ENCODE measurements at places on chromosomes 2 and 18.

- no peak for DNase-seq
Observed at GRCh38 chr18:58579561-58580047, 49.3 kb downstream of the ALPK2 start.

GRCh38 chr2:219109471-219109870, 48.8 kb upstream of the IHH start:
- peak; percentile 86 for DNase-seq

GRCh38 chr2:97699765-97700444, 13.5 kb upstream of the ZAP70 start:
- peak; percentile 71 for DNase-seq

DNA sequence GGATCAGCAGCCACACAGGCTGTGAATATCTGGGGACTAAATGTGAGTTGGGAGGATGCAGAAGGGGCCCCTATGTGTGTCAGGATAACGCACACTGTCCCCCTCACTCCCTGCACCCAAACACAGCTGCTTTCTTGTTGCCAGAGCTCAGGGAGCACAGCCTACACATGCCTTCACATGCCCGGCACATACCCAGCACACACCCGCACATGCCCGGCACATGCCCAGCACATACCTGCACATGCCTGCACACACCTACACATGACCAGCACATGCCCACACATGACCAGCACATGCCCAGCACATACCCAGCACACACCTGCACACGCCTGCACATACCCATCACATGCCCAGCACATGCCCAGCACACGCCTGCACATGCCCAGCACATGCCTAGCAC, 75.6 kb downstream of the TPO start:
- no peak for DNase-seq

DNA sequence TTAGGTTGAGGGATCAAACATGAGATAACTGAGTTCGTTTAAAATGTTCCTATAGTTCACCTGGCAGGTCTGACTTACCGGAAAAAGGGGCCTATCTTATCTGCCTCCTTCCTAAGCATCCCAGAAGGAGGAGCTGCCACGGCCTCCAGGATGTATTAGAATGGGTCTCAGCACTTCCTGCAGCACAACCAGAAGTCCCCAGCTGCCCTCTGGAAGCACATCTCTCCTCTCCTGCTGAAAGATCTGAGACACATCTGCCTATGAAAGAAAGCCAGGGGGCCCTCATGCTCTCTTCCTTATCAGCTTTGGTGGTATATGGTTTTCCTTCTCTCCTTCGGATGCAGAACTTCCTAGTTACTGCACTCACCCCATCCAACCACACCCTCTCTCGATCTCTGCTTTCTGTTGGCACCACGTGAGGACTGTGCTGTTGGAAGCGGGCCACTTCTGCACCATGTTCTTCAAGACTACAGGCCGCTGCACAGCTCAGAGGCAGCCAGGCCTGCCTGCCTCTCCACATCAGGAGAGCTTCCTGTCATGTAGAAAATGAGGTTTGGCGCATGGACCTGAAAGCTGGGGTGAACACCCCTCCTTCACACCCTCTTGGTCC, 6.5 kb downstream of the IGFBP5 start:
- no peak for DNase-seq

DNA sequence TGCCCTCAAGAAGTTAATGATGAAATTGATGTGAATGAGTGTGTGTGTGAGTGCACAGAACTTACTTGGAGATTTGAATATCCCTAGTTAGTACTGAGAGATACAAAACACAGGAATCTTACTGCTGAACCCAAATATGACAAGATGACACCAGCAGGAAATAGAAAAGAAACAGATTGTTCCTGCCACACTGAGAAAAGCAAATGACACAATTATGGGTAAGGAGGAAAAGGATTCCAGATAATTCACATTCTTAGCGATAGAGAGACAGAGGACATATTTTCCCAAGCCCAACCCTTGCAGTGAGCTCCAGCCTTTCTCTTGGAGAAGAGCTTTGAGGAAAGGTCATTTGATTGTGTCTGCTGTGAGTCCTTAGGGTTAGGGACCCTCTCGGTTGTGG, 105.7 kb upstream of the SMIM21 start:
- DNase-seq: no peak

DNA sequence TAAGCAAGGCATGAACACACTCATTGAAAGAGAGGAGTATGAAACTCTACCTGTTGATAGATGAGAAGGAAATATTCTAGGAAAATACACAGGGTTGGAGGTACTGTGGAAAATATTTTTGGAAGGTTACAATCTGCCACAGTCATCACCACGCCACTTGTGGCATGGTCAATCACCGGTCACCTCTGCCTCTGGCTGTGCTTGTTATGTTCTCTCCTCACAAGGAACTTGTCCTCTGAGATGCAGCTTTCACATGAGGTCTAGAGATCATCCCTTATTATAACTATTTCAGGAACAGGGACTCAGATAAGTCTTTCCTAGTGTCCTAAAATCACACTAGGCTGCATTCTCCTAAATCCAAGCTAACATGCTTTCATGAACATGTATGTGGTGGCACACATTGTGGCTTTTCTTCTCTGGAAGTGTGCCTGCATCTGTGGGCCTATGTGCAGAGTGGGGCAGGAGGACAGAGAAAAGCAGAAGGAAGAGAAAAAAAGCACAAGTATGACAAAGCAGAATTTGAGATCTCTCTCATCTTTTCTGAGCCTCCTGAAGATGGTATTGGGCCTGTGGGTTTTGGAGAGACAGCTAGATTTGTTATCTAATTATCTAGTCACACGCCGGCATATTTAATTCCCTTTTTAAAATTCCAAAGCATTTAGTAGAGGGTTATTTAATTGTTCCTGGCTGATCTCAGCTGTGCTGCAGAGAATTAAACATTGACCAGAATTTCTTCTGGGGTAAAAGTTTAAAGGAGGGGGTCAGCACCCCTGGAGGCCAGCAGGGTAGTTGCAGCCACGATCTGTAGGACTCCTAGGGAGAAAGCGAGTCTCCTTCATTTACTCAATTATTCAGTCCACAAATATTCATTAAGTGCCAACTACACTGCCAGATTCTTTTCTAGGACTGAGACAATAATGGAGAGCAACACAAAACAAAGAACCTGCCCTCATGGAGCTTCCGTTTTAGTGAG, 294.6 kb downstream of the RDH14 start:
- DNase-seq: no peak

DNA sequence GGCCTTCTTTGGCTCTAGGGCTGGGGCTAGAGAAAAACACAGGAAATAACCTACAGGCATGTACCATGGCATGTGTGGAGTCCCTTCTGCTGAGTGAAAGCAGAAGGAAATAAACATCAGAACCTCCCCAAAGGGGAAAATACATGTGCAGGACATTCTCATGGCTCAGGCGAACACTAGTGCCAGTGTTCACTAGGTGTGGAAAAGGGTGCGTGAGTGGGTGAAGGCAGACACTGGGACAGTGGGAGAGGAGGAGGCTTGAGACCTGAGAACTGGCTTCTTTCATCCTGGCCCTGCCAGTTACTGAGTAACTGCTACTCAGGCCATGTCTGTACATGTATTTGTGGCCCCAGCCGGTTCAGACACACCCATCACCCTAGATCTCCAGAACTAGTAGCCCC, 268.2 kb downstream of the PRKCE start:
- DNase-seq: no peak

DNA sequence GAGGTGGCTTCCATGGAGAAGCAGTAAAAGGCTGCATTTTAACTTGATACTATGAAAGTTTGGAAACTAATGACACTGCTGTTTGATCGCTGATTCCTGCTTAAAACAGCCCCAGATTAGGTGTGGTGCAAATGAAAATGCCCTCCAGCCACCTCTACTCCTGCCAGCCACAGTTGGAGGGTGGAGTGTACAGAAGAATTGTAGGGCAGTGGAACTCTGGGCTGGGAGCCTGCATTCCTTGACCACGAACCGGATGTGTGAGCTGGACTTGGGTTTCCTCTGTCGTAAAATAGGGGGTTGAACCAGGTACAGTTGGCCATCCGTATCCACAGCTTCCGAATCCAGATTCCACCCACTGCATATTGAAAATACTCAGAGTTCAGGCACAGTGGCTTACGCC, 84.6 kb upstream of the RFX8 start:
- DNase-seq: no peak

- DNase-seq: peak; percentile 49
Observed at GRCh38 chr2:28544405-28544921, 48.6 kb downstream of the PLB1 start.

DNA sequence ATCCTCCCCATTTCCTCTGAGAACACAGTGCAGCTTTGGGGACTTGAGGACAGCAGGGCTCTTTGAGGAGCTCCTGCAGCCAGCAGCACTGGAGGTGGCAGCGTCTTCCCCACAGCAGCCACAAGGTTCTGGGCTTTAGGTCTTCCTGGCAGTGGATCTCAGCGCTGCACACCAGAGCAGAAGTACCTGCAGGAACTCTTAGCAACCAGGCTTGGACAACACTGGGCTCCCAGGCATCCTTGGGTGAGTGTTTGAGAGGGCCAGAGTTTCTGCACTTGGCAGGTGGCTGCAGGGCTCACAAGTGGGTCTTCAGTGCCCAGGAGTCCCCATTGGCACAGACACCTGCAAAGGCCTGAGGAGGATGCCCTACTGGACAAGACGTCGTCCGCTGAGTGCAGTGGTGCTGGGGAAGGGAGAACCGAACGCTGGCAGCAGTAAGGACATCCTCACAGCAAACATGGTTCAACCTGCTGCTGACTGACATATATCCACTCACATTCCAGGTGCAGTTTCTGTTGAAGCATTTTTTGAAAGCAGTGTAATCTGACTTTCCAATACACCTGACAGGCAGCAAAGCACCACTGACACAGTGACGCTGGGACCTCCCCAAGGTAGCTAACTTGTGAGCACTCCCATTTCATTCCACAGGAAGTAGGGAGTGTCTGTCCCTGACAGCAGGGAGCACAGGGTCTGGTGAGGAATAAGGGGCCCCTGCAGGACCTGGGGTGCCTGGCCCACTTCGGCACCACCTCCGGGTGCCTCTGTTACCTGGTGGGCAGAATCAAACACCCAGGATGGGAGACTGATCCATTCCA, 149.9 kb upstream of the COPS8 start:
- DNase-seq: no peak

DNA sequence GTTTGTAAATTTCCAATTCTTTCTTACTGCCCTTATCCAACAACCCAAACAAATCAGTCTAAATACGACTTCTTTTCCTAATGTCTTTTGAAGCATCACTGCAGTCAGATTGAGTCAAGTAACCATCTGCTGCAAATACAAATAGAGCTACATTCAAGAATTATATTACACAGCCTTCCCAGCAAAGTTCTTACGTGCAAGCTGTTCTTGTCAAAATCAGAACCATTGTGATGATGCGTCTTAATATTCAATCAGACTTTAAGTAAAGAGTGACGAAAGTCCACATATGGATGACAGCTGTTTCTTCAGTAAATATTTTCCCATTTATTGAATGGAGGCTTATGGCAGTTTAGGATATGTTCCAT, 943.8 kb downstream of the LRP1B start:
- DNase-seq: no peak

DNA sequence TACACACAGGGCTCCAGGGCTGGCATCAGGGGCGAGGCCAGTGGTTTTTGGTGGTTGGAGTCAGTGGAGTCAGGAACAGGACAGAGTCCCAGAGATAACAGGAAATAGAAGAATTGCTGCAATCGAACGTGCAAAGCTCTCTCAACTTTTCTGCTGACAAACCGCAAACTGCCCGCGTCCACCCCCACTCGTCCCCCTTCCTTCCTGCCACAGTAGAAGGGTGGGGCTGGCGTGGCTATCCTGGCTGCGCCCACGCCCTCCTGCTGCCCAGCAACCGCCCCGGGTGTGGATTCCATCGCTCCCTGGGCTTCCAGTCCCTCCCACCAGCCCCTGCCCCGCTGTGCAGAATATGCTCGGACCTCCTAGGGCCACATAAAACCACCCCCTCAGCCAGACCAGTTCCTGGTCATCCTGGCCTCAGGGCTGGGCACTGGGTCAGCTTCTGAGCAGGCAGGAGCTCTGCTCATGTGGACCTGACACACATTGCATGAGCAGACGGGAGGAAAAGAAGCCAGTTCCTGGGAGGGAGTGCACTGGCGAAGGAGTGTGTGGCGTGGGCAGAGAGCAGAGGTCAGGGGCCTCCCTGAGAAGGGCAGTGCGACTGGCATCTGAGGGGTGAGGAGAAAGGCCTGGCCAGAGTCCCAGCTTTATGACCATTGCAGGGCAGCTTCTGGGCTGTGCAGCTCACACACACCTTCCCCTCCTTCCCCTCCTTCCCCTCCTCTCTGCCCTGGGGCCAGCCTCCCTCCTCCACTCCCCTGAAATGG, 85.4 kb upstream of the ATG16L1 start:
- peak; percentile 64 for DNase-seq

DNA sequence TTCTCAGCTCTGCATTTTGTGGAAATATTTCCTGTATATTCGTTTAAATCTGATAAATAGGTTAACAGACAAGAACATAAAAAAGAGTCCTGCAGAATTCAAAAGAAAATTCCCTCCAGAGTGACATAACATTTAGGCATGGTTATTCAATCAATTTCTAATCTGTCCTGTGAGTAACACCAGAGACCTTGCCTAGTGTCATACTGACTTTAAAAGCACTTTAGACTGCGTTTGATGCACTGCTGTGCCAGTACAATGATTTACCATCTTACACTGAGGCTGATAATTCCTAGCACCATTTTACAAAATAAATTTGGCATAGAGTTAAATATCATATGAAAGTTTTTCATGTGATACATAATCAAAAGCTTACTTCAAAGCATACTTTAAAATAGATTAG, 35.5 kb upstream of the CALCRL start:
- DNase-seq: no peak

- DNase-seq: no peak
Observed at GRCh38 chr2:46326231-46326980, 29.2 kb downstream of the EPAS1 start.

GRCh38 chr18:76687304-76687962, 134.9 kb upstream of the ZNF236 start:
- DNase-seq: no peak

GRCh38 chr2:158502974-158503373, 46.2 kb downstream of the PKP4 start:
- no peak for DNase-seq

DNA sequence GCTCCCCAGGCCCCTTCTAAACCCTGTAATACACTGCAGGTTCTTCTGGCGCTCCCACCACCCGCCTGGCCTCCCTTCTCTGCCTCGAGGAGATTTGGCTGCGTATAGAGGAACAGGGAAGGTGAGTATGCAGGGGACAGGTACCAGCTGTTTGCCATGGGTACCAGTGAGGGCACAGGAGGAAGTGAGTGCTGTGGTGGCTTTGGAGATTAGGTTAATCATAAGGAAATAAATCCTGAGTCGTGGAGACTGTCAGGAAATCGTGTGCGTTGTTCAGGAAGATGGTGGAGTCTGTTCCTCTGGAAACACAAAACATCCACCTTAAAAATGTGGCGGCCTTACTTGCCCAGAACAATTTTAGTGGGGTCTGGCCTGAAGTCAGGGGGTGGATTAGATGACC, 230.4 kb downstream of the FAM210A start:
- DNase-seq: no peak

GRCh38 chr2:67388680-67389079, 8.5 kb upstream of the ETAA1 start:
- DNase-seq: no peak

GRCh38 chr2:201972621-201973255, 60.9 kb upstream of the FZD7 start:
- DNase-seq: no peak

GRCh38 chr2:15893689-15894480, 46.5 kb upstream of the MYCN start:
- DNase-seq: no peak

GRCh38 chr2:187477051-187477450, 29.0 kb upstream of the CALCRL start:
- no peak for DNase-seq
